RKO (cell line): ENCODE measurements at places on chromosomes 2 and 18.
A peak's percentile ranks its signal among the peaks of the same experiment; 100 is the strongest.

DNA sequence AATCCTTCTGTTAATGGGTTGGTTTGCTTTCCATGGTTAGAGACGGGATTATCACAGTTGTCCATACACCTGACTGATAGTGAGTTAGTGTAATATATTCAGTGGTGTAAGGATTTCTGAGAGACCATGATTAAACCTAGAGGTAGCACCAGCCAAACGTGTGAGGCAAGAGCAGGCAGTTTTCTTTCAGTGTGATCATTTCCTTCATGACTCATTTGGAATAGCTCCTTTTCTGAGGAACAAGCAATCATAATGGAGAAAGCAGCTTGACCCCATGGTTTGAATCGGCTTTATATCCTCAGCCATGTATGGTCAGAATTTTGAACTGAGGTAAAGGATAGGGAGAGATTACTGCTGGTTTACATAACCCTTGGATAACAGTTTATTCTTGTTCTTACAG is 2.9 kb downstream of the MXD1 start:
- DNase-seq, result peak; percentile 97

GRCh38 chr18:13354402-13354801 is 135.8 kb downstream of the LDLRAD4 start:
- DNase-seq, result no peak

GRCh38 chr18:37563931-37564392 is 1.6 kb downstream of the CELF4 start:
- no peak for DNase-seq

GRCh38 chr2:184577743-184578142 is 20.6 kb upstream of the ZNF804A start:
- no peak for DNase-seq

GRCh38 chr2:86695053-86695691 is 24.9 kb upstream of the RMND5A start:
- DNase-seq, result peak; percentile 89

- peak; percentile 70 for DNase-seq
Measured at GRCh38 chr2:42828487-42829425, 36.4 kb upstream of the HAAO start.

- no peak for DNase-seq
Measured at GRCh38 chr2:20439193-20439475, 7.7 kb upstream of the RHOB start.

GRCh38 chr2:141015341-141016047 is 1115.3 kb downstream of the LRP1B start:
- no peak for DNase-seq

- DNase-seq, result peak; percentile 8
Measured at GRCh38 chr2:57443973-57444521, 602.6 kb upstream of the VRK2 start.

- peak; percentile 57 for DNase-seq
Measured at GRCh38 chr18:14767474-14767873, 19.5 kb downstream of the ANKRD30B start.

DNA sequence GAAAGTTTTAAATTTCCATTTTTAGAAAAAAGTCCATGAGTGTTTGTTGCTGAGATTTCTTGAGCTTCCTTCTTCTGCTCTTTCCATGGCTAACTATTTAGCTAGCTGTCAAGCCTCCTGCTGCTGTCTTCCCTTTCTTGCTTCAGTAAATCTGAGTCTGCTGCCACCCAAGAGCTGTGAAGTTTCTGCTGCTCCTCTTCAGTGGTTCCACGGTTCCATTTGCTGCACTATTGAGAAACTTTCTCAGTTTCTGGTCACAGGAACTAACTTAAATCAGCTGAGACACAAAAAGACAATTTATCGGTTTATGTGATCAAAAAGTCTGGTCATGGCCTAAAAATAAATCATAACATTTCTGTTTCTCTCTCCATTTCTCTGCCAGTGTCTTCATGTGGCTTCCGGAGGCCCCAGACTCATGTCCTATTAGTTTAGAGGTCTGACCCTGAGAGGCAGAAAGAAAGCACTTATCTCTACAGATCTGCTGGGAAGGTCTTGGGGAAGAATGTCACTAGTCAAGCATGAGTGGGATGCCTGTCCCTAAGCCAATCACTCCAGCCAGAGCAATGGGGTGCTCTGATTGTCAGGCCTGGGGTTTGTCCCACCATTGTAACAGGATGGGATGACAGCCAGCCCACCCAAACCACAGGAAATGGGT is 73.0 kb upstream of the ARL4C start:
- DNase-seq, result no peak

GRCh38 chr2:554444-554843 is 122.8 kb downstream of the TMEM18 start:
- DNase-seq, result no peak

DNA sequence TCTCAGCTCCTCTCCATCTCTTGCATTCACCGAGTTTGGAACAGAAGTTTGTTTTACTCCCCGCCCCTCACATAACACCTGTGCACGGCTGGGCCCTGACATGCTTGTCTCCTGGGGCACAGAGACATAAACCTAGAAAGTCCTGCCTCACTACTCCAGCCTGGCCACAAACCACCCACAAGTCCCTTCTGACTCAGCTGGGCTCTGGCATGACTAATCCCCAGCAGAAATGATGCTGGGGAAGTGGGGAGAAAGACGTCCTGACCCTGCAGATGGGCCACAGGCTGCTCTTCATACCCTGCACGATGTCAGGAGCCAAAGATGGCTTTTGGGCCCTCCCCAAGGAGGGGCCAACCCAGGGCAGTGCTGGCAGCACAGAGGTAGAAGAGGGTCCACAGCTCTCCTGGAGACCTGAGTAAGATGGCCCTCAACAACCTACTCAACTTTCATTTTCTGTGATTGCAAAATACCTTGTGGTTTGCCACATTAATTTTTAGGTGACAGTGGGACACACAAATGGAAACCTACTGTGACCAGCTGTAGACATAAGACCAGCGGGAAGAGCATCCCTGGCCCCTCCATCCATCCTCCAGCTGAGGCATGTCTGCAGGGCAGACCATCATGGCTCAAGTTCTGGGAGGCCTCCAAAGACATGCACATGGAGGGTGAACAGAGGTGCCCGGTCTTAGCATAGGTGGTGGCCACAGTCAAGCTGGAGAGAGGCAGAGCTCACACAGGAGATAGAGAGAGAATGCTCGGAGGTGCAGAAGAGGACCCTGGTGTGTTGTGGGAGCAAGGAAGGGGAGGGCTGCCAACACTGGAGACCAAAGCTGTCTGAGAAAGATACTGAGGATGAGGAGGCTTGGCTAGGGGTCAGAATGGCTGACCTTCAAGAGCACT is 40.0 kb downstream of the DNMT3A start:
- DNase-seq, result peak; percentile 70

- no peak for DNase-seq
Measured at GRCh38 chr2:127577973-127578372, 42.5 kb downstream of the MYO7B start.

DNA sequence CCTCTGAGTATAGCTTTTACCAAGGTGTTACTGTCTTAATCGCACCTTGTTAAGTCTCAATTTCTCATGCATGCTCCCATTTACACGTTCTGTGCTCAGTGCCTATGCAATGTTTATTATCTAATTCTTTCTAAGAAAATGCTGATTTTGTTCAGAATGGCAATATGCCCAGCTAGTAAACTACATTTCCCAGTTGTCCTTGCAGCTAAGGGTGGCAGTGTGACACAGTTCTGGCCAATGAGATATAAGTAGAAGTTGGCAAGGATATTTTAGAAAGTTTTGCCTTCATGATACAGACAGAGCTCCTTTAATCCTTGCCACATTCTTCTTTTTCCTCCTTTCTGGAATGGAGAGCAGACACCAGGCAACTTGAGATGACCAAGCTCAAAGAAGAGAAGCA is 45.3 kb downstream of the POLE4 start:
- no peak for DNase-seq

GRCh38 chr18:31721601-31722000 is 37.2 kb upstream of the B4GALT6 start:
- no peak for DNase-seq

- DNase-seq, result peak; percentile 7
Measured at GRCh38 chr2:102737431-102737830, 24.4 kb upstream of the TMEM182 start.

DNA sequence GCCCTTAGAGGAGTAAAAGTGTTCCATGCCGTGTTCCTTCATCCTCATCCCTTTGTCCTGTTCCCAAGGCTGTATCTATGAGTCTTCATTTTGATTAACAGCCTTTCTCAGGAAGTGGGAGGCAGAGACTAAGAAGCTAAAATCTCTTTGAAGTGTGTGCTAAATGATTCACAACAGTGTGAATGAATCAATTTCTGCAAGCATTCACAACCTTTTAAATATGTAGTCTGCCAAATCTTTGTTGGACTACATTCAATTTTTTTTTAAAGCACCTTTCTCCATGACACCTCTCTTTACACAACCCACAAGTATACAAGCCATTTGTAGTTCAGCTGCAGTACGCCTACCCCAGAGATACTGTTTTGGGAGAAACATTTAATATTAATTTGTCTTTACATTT is 408.6 kb upstream of the FANCL start:
- no peak for DNase-seq

DNA sequence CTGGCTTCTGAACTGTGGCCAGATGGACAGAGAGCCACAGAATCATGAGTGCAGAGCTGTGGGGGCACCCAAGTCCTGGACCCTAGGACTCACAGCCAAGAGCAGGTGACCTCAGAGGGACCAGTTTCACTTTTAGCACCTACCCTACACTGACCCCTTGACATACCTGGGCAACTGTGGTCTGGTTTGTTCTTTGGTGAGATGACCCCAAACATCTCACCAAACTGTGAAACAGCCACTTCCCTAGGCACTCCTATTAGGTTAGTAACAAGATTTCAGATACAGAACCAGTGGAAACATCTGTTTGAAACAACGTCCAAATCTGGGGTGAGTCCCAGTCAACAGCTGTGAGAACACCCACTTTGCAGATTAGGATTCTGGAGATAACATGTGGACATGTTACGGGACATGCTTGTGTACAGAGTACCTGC is 1.9 kb upstream of the ZFP36L2 start:
- no peak for DNase-seq

- peak; percentile 18 for DNase-seq
Measured at GRCh38 chr2:144330951-144331673, 188.8 kb downstream of the ZEB2 start.

DNA sequence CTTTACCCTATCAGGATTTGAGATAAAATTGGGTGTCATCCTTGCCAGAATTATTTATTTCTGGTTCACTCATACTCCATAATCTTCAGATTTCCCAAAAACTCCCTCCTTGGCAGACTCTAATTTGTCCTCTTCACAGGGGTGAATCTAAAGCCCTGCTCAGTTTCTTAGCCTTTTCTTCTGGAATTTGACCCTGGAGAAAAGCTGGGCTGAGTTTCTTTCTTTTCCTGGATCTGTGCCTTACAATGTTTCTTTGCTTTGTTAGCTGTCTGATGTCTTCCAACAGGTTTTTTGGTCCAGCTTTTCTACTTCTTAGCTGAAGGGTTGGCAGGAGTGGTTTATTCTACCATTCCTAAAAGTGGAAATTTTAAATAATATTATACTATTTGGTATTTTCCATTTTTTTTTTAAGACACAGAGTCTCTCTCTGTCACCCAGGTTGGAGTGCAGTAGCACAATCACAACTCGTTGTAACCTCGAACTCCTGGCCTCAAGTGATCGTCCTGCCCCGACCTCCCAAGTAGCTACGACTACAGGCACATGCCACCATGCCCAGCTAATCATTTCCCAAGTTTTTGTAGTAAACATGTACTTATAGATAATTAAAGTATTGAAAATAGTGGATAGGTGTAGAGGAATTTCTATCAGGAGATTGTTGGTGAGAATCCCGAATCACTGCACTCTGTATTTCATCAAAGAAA is 138.4 kb upstream of the TWIST2 start:
- DNase-seq, result no peak

- DNase-seq, result no peak
Measured at GRCh38 chr2:232384466-232384865, 5.9 kb downstream of the ALPP start.

DNA sequence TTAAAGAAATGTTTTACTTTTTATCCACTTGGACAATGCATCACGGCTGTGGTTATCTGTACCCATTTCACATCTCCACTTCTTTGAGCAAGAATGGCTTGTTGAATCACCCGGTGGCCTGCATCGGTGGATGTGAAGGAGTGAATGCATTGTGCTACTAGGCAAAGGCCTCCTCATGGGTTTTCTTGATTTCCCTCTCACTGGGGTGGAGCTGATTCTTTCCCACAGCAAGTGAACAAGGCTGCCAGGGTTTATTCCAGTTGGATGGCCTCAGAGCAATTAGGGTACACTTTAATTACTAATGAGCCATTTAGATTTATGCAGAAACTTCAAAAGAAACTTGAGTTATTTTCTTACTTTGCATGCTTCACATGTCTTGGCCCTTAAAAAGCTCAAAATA is 387.1 kb downstream of the RND3 start:
- no peak for DNase-seq

DNA sequence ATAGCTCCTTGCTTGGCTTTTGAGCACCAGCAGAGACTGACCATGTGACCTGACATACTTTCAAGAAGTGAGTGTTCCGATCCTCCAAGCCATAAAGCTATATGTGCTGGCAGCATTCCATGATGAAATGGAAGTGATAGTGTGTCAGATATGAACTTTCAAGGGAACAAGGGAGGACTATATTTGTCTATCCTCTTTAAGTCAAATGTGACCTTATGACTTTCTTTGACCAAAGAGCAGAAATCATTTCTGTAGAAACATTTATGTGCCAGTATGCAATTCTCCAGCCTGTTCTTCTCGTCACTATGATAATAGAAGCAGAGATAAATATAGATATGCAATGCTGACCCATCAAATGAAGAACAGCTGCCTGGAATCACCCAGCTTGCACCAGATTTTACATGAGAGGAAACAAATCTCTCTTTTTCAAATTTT is 14.4 kb downstream of the HYCC2 start:
- DNase-seq, result no peak

GRCh38 chr2:75162259-75162658 is 37.1 kb downstream of the TACR1 start:
- no peak for DNase-seq

- DNase-seq, result no peak
Measured at GRCh38 chr2:2293527-2294089, 37.5 kb downstream of the MYT1L start.

DNA sequence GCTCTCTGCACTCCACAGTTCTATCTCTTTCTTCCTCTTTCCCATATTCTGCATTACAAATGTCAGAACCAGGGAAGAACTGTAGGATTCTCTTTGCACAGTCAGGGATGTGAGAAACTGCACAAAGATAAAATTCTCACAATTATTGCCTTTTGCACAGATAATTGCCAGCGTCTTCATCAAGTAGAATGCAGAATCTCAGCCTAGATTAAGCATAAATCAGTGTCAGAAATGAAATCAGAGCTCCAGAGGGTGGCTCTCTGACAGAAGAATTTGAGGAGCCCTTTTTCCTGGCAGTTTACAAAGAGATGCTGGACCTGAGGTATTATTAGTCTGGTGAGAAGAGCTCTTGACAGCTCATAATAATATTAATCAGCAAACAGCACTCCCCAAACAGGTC is 173.1 kb downstream of the PTH2R start:
- DNase-seq, result no peak

- DNase-seq, result no peak
Measured at GRCh38 chr2:191401287-191401686, 156.1 kb downstream of the MYO1B start.
